ENCODE measurements at places on chromosomes 16 and 17. TPM values are rescaled to one million over a fixed set of nuclear protein-coding genes. Genes with fewer than 3 reads are reported as not detected.

DNA sequence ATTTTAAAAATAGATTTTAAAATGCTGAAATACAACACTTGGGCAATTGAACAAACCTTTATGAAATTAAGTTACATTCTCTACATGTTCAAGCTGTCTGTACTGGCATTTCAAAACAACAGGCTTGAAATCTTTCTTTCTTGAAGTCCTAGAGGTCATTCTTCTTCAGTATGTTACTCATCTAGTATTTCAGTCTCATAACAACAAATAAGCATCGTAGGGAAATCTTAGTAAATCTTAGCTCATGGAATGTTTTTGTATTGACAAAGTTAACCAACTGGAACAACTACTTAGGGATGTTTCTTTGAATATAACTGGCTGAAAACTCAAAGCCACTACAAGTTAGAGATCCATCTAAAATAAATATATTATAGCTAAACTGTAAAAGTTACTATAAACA lies 96.6 kb downstream of the KIF2B start:
- DNase-seq, result no peak

DNA sequence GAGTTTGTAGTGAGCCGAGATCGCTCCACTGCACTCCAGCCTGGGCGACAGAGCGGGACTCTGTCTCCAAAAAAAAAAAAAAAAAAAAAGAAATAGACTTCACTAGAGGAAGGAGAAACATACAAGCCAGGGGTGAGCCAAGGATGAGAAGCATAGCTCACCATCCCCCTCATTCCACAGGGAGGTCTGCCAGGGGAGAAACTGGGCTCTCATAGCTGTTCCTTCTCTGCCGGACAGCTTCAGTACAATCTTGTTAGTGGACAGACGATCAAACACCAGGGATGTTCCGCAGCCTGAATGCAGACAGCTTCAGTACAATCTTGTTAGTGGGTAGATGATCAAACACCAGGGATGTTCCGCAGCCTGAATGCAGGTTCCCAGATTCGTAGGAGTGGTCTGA lies 509.6 kb downstream of the CDH13 start:
- no peak for DNase-seq

DNA sequence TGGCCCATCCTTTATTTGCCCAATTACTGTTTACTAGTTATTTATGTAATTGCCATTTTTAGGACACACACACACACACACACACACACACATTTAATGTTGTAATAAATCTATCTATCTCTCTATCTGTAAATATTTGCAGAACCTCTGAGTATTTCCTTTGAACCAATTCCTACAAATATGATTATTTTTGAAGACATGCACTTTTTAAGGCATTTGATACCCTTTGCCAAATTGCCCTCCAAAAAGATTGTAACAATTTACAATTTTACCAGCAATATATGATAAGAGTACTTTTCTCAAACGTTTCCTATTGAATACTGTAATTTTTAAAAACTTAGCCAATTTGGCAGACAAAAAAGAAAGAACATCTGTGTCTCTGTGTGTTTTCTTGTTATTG lies 143.8 kb upstream of the FOXF1 start:
- DNase-seq, result no peak

DNA sequence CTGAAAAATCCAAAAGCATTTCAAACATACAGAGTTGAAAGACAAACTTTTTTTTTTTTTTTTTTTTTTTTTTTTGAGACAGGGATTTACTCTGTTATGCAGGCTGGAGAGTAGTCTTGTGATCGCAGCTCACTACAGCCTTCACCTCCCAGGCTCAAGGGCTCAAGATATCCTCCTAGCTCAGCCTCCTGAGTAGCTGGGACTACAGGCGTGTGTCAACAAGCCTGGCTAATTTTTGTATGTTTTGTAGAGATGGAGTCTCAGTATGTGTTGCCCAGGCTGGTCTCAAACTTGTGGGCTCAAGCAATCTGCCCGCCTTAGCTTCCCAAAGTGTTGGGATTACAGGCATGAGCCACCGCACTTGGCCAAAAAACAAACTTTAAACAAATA lies 64.2 kb upstream of the KIFC3 start:
- no peak for DNase-seq

GRCh38 chr17:5179003-5179402 lies 12.7 kb downstream of the ZNF594 start:
- DNase-seq, result no peak

DNA sequence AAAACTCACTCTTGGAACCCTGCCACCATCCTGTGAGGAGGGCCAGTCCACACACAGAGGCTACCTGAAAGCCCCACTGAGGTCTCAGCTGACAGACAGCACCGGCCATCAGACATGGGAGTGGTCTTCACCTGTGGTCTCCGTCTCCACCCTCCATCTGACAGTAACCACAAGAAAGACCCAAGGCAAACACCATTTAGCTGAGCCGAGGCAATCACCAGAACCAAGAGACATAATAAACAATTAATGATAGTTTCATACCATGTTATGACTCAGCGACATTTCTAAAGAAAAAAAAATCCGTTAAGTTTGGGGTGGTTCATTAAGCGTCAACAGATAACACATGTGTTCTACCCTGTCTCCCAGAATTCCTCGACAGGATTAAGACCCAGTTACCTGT lies 6.1 kb upstream of the EVPLL start:
- no peak for DNase-seq

DNA sequence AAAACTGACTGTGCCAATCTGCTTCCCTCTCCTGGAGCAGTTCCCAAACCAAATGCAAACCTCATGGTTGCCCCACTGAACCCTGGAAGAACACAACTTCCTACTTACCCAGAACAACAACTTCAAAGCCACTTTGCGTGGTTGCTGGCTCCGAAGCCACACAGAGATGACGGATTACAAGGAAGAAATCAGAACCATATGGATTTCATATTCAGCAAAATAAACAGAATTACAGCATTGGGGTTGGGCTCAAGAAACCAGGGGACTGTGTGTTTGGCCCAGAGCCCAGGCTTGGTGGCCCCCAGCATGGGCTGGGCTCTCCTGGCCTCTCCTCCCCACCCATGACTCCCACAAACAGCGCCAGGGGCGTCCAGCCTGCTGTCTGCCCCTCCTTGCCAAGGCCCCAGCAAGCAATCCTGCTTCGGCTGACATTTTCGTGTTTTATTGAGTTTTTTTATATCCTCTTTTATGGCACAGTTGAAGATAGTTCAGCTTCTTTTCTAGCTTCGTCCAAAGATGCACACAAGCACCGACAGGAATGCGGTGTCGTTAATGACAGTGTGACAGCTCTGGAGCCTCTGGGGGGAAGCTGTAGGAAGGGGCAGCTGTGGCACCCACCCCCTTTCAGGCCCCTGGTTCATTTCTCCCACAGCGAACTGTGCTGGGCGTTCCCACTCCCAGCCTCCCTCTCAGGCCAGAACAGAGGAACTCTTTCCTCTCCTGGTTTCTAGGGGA lies 137.1 kb downstream of the GAS7 start:
- no peak for DNase-seq

- no peak for DNase-seq
These were observed 27.5 kb downstream of the PIMREG start for GRCh38 chr17:6471531-6472465.

DNA sequence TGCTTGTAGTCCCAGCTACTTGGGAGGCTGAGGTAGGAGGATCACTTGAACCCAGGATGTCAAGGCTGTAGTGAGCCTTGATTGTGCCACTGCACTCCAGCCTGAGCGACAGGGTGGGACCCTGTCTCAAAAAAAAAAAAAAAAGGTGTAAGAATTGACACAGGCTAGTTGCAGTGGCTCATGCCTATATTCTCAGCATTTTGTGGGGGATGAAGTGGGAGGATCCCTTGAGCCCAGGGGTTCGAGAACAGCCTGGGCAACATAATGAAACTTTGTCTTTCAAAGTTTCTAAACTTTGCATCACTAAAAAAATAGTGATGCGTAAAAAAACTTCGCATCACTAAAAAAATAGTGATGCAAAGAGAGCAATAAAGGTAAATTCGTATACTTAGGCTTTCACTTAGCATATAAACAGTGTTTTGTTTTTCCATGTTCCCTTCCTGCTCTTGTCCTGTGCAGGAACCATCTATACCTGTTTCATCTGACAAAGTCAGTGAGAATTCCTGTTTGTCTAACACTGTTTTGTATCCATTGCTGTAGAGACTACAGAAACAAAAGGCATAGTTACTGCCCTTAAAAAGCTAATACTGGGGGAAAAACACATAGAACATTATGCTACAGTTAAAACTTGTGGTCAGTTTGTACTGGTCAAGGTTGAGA lies 32.1 kb downstream of the CTCF start:
- DNase-seq, result no peak

The C17orf50 gene
- 102 TPM for total RNA-seq

The GPT2 gene
- 46.6 TPM for total RNA-seq

Data from testis (tissue), 5 donors.